Stimulated activated CD8-positive, alpha-beta memory T cell treated with anti-CD3 and anti-CD28 coated beads, Interleukin-2, amount 100 ng/mL, for 1 hour (primary cell): ENCODE measurements at places on chromosomes 4 and X.

- no peak for DNase-seq
Measured at GRCh38 chr4:90425893-90426292, 298.7 kb downstream of the CCSER1 start.

- DNase-seq = no peak
Measured at GRCh38 chrX:108303682-108304081, 134.5 kb downstream of the COL4A6 start.

- no peak for DNase-seq
Measured at GRCh38 chrX:28969126-28969525, 381.9 kb downstream of the IL1RAPL1 start.

DNA sequence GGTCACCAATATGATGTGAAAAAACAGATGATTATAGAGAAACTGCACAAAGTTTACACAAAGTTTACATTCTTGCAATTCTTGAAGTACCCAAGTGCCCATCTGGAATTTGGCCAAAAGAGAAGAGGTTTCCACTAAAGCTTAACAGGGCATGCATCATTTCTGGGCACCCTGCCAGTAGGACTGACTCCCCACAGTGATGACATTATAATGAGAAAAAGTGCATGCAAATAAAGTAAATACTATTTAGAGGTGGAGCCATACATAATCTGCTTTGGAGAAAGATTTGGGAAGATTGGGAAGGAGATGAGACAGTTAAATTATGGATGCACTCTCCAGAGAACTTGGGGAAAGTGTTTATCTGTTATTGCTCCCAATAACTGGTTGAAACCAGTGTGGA, 93.7 kb upstream of the TRPC3 start:
- no peak for DNase-seq

GRCh38 chr4:105624530-105624929, 72.1 kb downstream of the ARHGEF38 start:
- DNase-seq = no peak

GRCh38 chr4:120664851-120665250, 257.7 kb downstream of the PRDM5 start:
- DNase-seq = no peak

- no peak for DNase-seq
Measured at GRCh38 chr4:163858515-163858914, 364.0 kb downstream of the TMA16 start.

DNA sequence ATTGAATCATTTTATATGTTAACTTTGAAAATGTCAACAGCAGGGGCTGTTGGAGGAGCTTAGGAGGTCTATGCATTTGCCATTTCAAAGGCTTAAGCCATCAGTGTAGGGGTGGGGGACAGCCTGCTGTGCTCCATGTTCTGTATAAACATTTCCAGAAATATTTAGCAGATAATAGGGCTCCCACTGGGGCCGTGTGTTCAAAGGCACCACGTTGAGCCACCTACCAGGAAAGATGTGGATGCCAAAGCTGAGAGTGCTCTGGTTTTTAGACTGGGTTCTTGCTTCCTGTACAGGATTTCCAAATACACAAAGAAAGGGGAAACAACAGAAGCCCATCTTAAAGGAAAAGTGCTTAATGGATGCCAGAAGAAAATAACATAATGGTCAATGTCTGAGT, 219.5 kb downstream of the CENPC start:
- DNase-seq = no peak

DNA sequence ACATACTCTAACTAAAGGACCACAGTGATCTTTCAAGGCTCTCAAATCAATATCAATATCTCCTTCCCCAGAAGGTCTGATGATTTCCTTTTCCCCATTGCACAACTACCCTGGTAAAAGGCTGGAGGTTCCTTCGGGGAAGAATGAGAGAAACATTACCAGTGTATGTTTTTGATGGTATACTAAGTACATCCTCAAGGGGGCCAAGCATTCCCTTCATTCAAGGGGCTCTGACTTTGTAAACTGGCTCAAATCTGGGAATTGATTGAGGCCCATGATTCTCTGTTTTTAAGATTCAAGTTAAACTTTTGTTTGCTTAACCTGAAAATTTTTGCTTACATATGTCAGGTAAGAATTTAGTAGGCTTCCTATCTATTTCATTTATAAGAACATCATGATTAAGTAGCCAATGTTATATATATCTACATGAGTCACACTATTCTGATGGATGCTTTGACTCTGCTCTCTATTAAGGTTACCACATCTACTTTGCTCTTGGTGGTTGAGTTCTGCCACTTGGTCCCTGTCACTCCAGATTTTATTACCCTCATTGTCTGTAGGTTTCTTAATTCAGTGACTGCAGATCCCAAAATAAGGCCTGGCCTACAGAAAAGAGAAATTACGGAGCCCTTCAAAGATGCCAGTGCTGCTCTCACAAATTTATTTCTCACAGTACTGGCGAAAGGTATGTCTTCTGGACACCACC, 16.4 kb upstream of the GUCY1B1 start:
- no peak for DNase-seq

- DNase-seq = no peak
Measured at GRCh38 chrX:1477801-1478458, 25.2 kb upstream of the ASMTL start.

GRCh38 chr4:5724377-5724776, 13.4 kb downstream of the EVC start:
- DNase-seq = no peak

DNA sequence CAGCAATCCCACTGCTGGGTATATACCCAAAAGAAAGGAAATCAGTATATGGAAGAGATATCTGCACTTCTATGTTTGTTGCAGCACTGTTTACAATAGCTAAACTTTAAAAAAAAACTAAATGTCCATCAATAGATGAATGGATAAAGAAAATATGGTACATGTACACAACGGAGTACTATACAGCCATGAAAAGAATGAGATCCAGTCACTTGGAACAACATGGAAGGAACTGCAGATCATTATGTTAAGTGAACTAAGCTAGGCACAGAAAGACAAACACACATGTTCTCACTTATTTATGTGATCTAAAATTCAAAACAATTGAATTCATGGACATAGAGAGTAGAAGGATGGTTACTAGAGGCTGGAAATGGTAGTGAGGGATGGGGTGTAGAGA, 400.7 kb downstream of the ZNF674 start:
- no peak for DNase-seq

GRCh38 chr4:109332926-109333464, 30.5 kb upstream of the COL25A1 start:
- DNase-seq = no peak

DNA sequence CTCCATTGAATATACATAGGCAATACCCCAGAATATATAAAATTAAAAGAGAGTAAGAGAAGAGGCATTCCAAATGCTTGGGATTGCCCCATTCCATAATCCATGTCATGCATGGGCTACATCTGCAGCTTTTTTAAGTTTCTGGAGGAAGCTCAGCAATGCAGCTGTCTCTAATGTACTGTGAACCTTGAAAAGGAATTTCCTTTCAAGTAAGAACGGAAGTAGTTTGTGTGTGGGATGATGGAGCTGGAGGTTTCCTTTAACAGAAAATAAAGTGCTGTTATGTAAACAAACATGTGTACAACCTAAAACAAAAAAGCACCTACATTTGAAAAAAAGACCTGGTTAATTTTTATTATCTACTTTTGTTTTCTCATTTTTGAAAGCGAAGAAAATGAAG, 303.5 kb downstream of the BMPR1B start:
- DNase-seq = no peak

DNA sequence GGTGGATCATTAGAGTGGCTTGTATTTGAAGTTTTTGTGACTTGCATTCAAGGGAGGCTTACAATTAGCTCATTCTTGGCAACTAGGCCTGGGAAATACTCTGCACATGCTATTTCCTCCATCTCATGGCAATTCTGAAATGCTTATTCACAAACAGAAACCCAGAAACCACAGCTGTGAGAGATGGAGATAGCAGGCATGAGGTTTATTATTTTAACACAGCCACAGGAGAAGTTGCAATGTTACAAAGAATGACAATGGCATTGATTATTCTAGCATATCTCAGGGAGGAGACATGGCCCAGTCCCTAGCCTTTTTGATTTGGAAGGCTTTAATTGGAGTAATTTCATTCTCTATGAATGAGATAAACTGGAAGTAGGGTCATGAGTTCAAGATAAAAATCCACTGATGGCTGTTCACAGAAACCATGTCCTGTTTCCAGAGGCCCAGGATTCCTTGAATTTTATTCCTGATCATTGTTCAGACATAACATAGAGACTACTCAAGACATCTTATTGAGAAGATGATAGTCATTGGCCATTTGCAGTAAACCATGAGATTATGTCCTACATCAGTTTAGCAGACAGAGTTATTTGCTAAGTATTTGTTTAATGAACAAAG, 123.9 kb downstream of the MID1 start:
- no peak for DNase-seq

DNA sequence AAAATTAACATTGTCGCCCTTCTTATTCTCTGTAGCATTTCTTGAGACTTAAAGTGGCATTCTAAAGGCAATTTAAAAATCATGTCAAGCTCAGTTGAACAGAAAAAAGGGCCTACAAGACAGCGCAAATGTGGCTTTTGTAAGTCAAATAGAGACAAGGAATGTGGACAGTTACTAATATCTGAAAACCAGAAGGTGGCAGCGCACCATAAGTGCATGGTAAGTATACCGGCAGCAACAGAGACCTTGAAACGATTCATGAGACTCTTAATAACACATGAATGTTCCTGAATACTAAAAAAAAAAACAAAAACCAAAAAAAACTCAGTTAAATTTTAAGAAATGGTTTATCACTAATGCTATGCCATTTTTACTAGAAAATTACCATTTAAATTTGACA, 82.4 kb upstream of the HPRT1 start:
- DNase-seq = no peak

DNA sequence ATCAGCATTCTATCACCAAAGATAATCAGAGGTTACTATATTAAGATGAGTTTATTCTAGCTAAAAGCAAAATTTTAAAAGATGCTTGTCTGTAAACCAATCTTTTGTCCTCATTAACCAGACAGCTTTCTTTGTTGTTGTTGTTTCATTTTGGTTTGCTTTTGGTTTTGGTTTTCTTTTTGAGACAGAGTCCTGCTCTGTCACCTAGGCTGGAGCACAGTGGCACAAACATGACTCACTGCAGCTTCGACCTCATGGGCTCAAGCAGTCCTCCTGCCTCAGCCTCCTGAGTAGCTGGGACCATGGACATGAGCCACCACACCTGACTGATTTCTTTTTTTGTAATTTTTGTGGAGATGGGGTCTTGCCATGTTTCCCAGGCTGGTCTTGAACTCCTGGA, 102.9 kb downstream of the COX18 start:
- DNase-seq = no peak

DNA sequence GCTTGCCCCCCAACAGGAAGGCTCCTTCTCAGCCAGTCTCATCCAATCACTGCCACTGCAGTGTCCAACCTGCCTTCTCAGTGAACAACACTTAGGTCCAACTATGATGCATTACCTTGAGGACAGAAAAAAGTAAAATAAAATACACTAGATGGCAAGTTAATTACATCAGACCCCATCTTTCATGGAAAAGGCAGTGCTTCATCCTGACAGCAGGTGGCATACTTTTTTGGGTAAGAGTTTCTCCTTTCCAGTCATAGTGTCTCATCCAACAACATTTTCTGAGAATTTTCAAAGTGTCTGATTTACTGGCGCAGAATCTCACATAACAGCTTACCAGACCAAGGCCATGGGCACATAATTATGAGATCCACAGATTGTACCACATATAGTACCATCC, 1742.8 kb downstream of the PCDH7 start:
- DNase-seq = no peak

DNA sequence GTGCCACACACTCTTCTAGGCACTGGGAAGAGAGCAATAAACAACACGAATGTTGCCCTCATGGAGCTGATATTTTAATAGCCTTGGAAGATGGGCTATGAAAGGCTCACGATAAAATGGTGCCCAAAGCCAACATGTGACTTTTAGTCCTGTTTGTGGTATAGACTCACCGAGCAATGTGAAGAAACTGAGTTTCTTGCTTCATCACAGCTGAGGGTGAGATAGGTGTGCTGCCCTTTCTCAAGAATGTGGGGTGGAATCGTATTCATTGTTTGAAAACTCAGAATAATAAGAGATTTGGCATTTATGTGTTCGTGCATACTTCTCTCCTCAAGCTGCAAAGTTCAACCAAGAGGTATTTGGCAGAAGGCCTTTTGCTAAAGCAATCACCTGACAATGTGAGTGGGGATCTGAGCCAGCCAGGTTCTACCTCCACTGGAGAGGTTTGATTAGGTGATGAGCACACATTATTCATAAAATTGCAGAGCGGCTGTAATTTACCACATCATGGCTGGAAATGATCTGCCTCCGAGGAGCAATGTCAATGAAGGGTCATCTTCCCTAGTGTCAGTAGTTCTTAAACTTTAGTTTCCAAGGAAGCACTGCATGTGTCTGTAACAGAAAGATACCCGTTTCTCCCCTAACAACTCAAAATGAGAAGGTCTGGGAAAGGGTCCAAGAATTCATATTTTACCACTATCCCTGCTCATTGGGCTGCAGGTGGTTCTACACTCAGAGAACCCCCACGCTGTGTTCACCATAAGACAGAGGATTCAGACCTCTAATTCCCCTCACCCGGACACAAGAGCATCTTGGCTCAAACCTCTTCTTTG, 41.9 kb upstream of the CBR4 start:
- no peak for DNase-seq

GRCh38 chr4:14800977-14801376, 201.3 kb upstream of the CPEB2 start:
- DNase-seq = no peak

GRCh38 chr4:56505269-56506130, at the start of gene ARL9:
Gene ARL9, plus strand, starts transcription at chr4:56505791. Its CDS starts 72 bp downstream, at chr4:56505863.
- DNase-seq = peak; percentile 30

- no peak for DNase-seq
Measured at GRCh38 chrX:124476562-124476961, 130.2 kb downstream of the SH2D1A start.

DNA sequence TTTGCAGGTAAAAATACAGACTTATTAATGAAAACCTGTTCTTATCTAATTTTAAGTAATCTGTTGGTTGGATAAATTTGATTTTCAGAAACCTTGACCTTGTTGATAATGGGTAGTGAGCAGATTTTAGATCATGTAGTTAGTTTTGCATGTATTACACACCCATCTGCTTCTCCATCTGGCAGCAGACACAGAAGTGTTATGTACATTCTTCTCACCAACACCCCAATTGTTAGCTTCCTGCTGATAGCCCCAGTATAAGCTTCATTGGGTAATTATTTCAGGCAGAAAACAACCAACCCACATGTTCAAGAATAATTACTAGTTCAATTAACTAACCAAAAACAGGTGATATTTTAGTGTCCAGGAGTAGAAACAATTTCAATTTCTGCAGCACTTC, 1740.5 kb upstream of the AGA start:
- DNase-seq = no peak

GRCh38 chrX:39619182-39620009, 478.4 kb downstream of the BCOR start:
- no peak for DNase-seq

- DNase-seq = no peak
Measured at GRCh38 chr4:138904793-138905192, 110.8 kb upstream of the NOCT start.

- DNase-seq = no peak
Measured at GRCh38 chrX:39205467-39205866, 404.2 kb downstream of the MID1IP1 start.

DNA sequence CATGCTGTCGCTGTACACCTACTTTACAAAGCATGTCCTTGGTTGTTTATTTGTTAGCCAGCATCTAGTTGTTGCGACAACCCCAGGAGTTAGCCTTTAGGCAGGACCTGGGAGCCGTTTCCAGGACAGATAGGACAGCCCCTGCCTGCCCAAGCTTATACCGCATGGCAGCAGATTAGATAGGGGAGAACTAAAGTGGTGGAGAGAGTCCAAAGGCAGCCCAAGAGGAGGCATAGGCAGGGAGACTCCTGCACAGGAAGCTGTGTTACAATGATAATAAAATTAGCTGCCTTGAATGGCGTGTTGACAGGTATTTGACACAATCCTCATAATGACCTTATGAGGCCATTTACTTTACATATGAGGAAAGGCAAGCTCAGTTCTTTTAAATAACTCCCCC, 13.0 kb downstream of the NSDHL start:
- DNase-seq = no peak
